Smooth muscle cell of bladder (primary cell): ENCODE measurements at places on chromosomes 7 and 10. TPM values are rescaled to one million over a fixed set of nuclear protein-coding genes. Genes with fewer than 3 reads are reported as not detected.

Gene CYP2C19
- not detected in 2 replicates for total RNA-seq

Gene FAM149B1
- 30.3 and 36.8 TPM in 2 replicates for total RNA-seq

Gene CYP26C1
- under 0.01 TPM in 2 replicates for total RNA-seq

Gene NRP1
- total RNA-seq, result 125 and 177 TPM in 2 replicates

Gene ATP6V0E2
- total RNA-seq, result 9.8 TPM in 2 replicates

Gene WNT8B
- not detected in 2 replicates for total RNA-seq
